ENCODE measurements at places on chromosomes 7 and 10.

DNA sequence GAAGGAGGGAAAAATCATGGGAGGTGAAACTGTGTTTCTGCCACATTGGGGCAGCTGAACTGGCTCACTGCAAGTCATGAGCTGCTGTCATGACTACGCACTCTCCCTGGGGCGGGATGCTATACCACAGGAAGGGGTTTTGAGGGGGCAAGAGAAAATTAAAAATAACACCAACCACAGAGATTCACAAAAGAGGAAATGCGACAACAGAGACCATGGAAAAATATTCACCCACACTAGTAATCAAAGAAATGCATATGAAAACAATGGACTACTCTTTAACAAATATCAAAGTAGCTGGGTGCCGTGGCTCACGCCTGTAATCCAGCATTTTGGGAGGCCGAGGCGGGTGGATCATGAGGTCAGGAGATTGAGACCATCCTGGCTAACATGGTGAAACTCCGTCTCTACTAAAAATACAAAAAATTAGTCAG, 65.2 kb upstream of the TM9SF3 start:
- DNase-seq: no peak

- DNase-seq: no peak
These were observed 3.6 kb downstream of the ITPRID1 start for GRCh38 chr7:31517513-31517912.

GRCh38 chr7:157595086-157595855, 258.5 kb downstream of the DNAJB6 start:
- no peak for DNase-seq

GRCh38 chr10:17061418-17061817, 68.2 kb downstream of the CUBN start:
- DNase-seq: no peak

- no peak for DNase-seq
These were observed 40.1 kb downstream of the POLR3A start for GRCh38 chr10:77989081-77989724.

DNA sequence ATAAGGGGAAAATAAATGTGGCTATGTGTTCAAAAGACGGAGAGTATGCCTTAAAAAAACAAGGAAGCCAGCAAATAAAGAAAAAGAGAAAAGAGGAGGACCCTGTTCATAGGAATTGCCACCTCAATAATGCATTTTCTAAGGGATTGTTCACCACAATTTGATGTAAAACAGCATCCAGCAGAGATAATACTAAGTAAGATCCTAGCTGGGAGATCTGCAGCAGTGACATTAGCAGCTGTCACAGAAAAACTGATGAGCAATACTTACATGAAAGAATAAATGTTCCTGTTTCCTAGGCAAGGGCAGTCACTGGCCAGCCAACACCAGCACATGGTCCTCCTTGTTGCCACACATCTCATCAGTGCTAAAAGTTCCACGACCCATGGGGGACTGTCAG, 391.5 kb downstream of the SORCS1 start:
- DNase-seq: no peak

Data from left hindlimb (tissue), 1 donor.